Activated naive CD8-positive, alpha-beta T cell treated with anti-CD3 and anti-CD28 coated beads, Interleukin-2, amount 50 U/mL, for 24 hours (primary cell): ENCODE measurements at places on chromosomes 16 and 17.

- DNase-seq = no peak
These were observed 16.2 kb upstream of the MRC2 start for GRCh38 chr17:62611292-62611691.

- no peak for DNase-seq
These were observed 2.8 kb downstream of the PIP4K2B start for GRCh38 chr17:38796451-38797157.

GRCh38 chr17:57110579-57111325 is 25.7 kb downstream of the AKAP1 start:
- no peak for DNase-seq

DNA sequence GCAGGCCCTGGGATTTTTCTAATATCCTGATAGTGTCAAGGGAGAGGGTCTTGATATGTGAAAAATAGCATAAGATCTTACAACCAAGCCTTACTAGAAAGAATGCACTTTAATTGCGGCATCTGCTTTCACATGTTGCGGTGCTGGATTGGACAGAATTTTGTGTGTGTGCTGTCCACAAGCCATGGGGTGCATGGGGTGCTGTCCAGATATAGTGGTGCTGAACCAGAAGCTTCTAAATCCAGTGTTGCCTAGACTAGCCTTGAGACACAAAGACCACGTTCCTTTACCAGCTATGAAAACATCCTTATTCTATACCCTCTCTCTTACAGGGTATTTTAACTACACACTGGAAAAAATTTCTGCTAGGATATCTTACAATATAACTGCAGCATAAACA is 244.0 kb downstream of the TMEM114 start:
- no peak for DNase-seq

DNA sequence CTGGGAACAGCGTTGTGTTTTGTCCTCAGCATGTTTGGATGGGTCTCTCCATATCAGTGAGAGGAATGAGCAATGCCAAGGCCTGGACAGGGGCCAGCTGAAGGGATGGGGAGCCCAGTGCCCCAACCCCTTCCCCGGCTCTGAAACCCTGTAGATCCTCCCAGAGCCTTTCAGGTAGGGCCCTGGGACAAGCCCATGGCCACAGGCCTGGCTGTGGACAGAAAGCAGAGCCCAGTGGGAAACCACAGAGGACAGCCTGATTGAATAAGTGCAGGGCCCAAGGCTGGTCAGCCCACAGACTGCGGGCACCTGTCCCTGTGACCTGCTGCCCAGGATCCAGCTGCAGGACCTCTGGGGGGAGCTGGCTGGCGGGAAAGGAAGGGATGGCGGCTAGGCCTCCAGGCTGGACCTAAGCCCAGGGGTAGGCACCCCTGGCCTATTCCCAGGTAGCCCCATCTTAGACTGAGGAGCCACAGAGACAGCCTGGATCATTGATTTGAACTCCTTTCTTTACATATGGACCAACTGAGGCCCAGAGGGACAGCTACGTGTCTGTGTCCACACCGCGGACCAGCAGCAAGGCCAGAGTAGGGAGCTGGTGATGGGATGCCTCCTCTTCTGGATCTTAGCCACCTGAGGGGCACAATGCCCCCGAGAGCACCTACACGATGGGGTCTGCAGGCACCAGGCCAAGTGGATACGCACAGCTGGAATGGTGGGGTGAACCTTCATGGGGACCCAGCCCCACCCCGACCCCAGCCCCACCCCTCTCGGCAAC is 1.3 kb downstream of the CCDC102A start:
- no peak for DNase-seq

DNA sequence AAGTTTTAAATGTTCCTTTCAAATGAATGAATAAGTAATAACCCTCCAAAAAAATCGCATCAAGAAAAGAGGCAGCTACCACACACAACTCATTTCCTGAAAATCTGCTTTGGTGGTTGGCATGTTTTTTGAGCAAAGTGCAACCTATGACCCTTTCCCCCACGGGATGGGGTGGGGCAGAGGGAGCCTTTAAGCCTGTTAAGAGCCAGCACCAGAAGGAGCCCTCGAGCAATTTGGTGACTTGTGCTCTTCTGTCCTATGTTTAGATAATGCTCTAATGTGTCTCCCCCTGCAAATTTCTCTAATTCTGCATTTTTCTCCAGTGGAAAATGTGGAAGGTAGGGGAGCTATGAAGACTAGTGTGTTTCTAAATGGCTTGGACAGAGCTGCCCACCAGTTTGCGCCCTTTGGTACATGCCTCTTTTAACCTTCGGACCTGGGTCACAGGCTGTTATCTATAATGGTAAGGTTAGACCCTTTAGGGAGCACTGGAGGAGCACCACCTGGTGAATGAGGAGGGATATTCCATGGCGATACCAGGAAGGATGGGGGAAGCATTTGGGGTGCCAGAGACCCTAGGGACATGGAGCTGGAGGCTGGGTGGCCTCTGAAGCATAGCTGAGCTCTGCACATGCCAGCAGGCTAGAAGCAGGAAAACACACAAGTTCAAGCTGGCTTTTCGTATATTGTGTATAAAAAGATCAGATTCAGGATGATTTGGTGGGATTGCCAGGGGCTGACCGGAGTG is 1.6 kb downstream of the PYCARD start:
- DNase-seq = no peak

DNA sequence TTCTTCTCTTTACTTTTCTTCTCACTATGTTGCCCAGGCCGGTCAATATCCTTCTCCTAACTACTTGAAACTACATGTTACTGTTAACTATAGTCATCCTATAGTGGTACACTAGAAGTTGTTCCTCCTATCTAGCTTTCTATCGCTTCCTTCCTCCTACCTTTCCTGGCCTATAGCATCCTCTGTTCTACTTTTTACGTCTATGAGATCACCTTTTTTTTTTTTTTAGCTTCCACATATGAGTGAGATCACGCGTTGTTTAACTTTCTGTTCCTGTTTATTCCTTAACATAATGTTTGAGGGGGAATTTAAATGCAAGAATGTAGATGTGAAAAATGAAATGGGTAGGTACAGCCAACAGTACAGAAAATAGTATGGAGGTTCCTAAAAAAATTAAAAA is 30.5 kb upstream of the YPEL2 start:
- no peak for DNase-seq

DNA sequence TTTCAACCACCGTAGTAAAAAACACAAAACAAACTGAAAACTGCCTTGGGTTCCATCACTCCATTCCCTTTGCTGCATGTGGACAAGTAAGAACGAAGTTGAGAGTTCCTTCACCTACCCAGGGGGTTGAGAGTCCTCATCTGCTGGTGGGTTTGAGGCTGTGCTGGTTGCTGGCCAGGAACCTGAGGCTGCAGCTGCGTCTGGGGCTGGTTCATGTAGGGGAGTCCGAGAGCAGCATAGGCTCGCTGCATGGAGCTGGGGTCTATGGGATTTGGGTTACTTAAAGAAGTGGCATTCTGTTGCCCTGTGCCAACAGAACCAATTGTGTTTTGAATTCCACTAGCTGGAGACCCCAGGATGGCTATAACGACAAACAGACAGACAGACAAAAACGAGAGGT is 65.2 kb upstream of the TRAP1 start:
- no peak for DNase-seq

GRCh38 chr17:8997994-8998628 is 23.2 kb upstream of the NTN1 start:
- peak; percentile 79 for DNase-seq

- DNase-seq = peak; percentile 24
These were observed 1.2 kb downstream of the RTN4RL1 start for GRCh38 chr17:2023692-2024571.

- peak; percentile 47 for DNase-seq
These were observed 15.8 kb upstream of the CCL5 start for GRCh38 chr17:35895636-35896587.

- DNase-seq = no peak
These were observed 25.4 kb downstream of the CALCOCO2 start for GRCh38 chr17:48856122-48856821.

GRCh38 chr16:27445502-27446175 is 43.7 kb downstream of the IL21R start:
- DNase-seq = no peak

DNA sequence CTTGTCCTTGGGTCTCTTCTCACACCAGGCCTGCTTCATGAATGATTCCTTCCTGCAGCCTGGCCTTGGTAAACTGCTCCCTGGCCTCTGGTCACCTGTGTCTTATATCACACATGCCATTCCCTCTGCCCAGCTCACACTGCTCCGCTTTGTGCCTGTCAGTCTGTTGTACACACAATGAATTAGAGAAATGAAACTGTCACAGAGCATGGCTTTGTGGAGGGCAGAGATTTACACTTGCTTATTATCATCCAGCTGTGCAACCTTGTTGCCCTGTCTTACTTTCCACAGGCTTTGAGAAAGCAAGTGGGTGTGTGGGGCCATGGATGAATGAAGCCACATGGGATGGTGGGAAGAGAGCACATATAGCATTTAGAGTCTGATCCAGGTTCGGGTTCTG is 22.4 kb downstream of the ALDH3A2 start:
- no peak for DNase-seq

- peak; percentile 18 for DNase-seq
These were observed 123.8 kb downstream of the GOSR1 start for GRCh38 chr17:30600830-30601494.

- DNase-seq = no peak
These were observed 23.9 kb downstream of the CA10 start for GRCh38 chr17:52134641-52135040.

DNA sequence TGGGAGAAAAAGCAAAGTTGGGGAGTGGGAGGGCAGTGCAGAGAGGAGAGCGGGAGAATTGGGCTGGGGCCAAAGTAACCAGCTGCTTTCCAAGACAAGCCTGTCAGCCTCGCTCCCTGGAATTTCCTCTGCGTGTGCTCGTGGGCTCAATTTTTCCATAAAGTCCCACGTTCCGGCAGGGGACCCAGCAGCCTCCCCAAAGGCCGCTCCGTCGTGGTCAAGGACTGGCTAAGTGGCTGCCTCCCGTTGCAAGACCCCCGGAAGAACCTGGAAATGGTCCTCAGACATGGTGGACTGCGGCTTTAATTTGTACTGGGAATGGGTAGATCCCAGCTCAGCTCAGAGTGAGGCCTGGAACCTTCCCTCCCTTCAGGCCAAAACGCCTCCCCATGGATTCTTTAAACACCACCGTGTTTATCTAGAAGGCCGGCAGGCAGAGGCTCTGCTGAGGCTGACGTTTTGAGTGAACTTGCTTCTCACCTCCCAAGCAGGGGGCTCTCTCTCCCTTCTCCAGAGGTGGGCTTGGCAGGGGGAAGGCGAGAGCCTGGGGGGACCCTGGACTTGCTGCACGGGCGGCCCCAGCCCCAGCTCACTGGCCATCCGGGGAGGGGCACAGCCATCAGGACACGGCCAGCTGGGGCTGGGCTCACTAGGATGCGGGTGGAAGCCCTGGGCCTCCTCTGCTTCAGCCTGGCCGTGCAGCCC is 190.0 kb downstream of the C16orf95 start:
- no peak for DNase-seq

- no peak for DNase-seq
These were observed 593.5 kb upstream of the SOX9 start for GRCh38 chr17:71527311-71527710.

DNA sequence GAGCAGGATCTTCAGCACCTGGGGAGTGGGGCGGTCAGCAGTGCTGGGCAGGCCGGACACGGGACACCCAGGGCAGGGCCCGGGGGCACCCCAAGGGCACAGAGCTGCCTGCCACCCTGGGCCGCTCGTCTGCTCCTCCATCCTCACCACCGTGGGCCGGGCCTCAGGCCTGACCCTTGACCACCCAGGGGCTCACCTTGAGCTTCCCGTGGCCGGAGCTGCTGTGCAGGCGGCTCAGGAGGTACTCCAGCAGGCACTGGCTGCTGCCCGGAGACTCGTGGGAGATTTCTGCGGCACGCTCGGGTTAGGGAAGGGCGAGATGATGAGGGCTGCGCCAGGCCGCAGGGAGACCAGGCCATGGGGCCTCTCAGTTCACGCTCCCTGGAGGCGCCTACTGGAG is 2.1 kb downstream of the TEPSIN start:
- no peak for DNase-seq

DNA sequence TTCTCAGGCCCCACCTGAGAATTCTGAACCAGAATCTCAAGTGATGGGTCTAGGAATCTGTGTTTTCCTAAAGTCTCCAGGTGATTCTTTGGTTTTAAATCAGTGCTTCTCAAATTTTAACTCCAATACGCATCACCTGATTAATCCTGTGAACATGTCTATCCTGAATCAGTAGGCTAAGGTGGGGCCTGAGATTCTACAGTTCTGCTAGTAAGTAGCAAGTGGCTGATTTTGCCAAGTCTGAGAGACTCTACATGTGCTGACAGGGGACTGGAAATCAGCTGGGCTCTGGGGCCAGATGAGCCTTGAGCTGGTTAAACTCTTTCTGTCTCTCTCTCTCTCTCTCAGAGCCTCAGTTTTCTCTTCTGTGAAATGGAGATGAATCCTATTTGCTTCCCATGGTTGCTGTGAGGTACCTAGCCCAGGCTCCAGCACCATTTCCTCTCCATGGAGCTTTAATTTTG is 9.0 kb downstream of the CCR7 start:
- no peak for DNase-seq

GRCh38 chr17:2852221-2852620 is 56.0 kb downstream of the RAP1GAP2 start:
- no peak for DNase-seq

DNA sequence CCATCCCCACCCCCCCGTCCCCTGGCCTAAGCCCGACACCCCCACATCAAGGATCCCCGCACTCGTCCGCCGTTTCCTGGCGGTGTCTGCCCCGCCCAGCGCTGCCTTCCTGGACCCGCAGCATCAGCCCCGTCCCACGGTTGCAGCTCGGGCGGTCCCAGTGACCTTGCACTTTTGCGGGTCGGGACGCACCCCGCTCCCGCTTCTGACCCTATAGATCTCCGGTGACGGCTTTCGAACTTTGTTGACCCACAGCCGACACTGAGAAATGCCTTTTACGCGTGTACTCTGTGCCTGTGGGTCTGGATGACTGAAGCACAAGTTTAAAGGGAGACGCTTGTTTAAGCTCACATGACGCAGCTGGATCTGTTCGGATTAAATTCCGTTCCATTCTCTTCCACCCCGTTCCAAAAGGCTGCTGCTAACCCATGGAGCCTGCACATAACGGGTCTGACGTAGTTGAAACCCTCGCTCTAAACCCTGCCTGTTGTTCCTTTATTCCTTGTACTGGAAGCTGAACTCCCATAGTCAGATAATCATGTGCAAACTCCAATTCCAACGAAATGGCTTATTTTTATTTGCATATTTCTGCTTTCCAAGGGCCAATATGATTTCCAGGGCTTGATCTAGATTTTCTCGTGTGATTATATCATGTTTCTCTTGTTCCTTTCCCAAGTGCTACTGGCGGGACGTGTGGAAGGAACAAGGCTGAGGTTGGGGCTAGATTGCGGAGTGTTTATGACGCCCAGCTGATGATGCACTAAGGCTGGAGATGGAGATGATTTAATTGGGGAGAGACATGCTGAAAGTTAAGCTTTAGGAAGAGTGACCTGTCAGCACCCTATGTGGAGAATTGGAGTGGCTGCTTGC is 834 bp downstream of the FLYWCH1 start:
- DNase-seq = peak; percentile 40

DNA sequence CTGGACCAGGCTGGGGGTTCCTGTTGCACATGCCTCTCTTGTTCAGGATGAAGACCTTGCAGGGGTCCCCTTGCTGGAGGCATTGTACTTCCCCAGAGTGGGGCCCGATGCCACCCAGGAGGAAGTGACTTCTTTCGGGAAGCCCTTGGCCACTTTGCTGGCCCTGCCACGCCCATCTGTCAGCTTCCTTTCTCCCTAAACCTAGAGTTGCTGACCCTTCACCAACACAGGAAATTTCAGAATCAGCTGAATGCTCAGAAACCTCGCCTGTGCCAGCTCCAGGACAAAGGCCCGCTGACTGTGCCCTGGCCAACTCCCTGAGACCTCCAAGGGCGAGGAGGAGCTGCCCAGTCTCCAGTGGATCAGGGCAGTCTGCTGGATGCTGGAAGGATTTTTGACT is 26.7 kb downstream of the WNT9B start:
- no peak for DNase-seq

GRCh38 chr16:72978212-72978611 is 69.7 kb downstream of the ZFHX3 start:
- no peak for DNase-seq
